ENCODE measurements at places on chromosomes 2 and 18. TPM values are rescaled to one million over a fixed set of nuclear protein-coding genes. Genes with fewer than 3 reads are reported as not detected.

The ELOA2 gene
- polyA plus RNA-seq = not detected

The ARL4C gene
- polyA plus RNA-seq = 20.6 TPM

The TMEM198 gene
- polyA plus RNA-seq = 0.28 TPM

The CCDC102B gene
- 4.4 TPM for polyA plus RNA-seq

The SERPINB7 gene
- polyA plus RNA-seq = not detected

The SLC8A1 gene
- polyA plus RNA-seq = not detected

The ICOS gene
- 0.29 TPM for polyA plus RNA-seq

The G6PC2 gene
- not detected for polyA plus RNA-seq

The TMEM37 gene
- polyA plus RNA-seq = not detected

The PRKD3 gene
- polyA plus RNA-seq = 51.2 TPM

The ESPNL gene
- 5.5 TPM for polyA plus RNA-seq

Data from IgD-negative memory B cell (primary cell).